ENCODE measurements at places on chromosomes 3 and 15.
A peak's percentile ranks its signal among the peaks of the same experiment; 100 is the strongest.

- DNase-seq, result no peak
Measured at GRCh38 chr3:72042397-72043203, 257.7 kb upstream of the PROK2 start.

- no peak for DNase-seq
Measured at GRCh38 chr15:60076045-60076444, 71.9 kb downstream of the FOXB1 start.

GRCh38 chr15:99994849-99995248 lies 261.6 kb upstream of the LYSMD4 start:
- DNase-seq, result no peak

- no peak for DNase-seq
Measured at GRCh38 chr3:37940242-37940908, 50.2 kb upstream of the VILL start.

DNA sequence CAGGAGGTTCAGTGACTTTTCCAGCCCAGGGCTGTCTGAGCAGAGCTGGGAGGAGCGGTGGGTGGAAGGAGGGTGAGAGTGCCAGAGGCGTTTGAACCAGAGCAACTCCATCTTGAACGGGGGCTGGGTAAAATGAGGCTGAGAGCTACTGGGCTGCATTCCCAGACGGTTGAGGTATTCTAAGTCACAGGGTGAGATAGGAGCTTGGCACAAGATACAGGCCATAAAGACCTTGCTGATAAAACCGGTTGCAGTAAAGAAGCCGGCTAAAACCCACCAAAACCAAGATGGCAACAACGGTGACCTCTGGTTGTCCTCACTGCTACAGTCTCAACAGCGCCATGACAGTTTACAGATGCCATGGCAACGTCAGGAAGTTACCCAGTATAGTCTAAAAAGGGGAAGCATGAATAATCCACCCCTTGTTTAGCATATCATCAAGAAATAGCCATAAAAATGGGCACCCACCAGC lies 60.2 kb downstream of the ABTB1 start:
- DNase-seq, result no peak

DNA sequence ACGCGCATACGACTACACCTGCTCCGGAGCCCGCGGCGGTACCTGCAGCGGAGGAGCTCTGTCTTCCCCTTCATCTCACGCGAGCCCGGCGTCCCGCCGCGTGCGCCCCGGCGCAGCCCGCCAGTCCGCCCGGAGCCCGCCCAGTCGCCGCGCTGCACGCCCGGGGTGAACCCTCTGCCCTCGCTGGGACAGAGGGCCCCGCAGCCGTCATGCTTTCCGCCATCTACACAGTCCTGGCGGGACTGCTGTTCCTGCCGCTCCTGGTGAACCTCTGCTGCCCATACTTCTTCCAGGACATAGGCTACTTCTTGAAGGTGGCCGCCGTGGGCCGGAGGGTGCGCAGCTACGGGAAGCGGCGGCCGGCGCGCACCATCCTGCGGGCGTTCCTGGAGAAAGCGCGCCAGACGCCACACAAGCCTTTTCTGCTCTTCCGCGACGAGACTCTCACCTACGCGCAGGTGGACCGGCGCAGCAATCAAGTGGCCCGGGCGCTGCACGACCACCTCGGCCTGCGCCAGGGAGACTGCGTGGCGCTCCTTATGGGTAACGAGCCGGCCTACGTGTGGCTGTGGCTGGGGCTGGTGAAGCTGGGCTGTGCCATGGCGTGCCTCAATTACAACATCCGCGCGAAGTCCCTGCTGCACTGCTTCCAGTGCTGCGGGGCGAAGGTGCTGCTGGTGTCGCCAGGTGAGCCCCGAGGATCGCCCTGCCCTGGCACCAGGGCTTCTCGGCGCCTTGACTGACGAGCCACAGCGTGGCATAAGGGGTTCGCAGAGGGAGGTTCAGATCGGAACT lies 420 bp downstream of the SLC27A2 start:
- peak; percentile 68 for DNase-seq

DNA sequence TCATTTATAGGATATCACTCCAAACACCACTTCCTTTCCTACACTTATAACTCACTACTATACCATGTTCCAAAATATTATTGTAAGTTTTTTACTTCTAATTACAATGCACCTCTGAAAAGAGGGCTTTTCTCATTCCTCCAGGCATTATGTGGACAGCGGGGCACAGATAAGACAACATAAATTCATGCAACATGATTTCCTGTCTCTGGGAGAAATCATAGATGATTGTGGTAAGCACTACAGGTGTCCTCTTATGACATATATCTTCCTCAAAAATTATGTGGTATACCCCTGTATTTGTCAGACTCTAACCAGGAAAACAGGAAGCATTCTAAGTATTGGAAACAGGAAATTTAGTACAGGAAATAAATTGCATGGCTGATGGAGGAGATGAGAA lies 45.7 kb upstream of the INO80 start:
- DNase-seq, result no peak

DNA sequence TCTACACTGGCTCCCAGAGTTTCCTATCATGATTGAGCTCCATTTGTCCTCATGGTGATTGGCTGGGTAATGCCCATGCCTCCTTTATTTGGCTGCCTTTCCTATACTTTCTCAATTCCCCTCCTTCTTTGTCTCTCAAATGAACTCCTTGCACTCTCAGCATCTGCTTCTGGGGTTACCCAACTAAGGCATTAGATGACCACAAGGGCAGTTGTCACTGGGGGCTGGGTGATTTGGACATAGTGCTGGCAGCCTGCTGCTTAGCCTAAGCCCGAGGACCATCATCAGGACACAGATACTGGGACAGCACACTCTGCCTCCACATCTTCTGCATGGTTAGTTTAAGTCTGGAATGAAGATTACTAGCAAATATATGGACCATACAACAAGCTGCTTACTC lies 49.2 kb upstream of the LRRFIP2 start:
- DNase-seq, result no peak

DNA sequence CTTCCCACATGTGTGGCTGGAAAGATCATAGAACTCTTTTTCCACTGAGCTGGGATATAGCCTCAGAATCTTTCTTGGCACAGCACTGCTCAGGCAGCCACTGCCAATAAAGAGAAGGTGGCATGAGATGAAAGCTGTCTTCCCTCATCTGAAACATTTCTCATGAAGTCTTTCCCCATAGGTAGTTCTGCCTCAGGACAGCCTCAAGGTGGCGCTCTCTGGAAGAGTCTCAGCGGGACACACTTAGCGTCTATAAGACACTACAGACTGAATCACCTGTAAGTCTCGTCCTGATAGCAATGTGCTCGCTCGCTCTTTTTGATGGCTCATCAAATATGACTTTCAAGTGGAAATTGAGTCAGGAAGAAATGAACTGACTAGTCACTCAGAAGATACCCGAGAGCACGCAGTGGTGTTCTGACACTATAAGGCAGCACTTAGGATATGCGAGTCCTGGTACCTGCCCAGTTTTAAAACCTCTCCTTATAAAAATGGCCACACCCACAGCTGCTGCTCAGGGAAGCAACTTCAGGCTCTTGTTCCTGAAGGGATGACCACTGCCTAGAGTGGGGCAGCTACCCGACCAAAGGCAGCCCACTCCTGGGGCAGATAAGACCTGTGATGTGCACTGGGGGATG lies 269.5 kb downstream of the SUCLG2 start:
- DNase-seq, result no peak

GRCh38 chr3:19920401-19921080 lies 13.5 kb downstream of the EFHB start:
- no peak for DNase-seq

GRCh38 chr15:31338879-31339557 lies 12.4 kb downstream of the KLF13 start:
- DNase-seq, result no peak
